ENCODE measurements at places on chromosomes 3 and 15.

GRCh38 chr15:74584779-74585178 is 30.9 kb upstream of the CLK3 start:
- no peak for DNase-seq

DNA sequence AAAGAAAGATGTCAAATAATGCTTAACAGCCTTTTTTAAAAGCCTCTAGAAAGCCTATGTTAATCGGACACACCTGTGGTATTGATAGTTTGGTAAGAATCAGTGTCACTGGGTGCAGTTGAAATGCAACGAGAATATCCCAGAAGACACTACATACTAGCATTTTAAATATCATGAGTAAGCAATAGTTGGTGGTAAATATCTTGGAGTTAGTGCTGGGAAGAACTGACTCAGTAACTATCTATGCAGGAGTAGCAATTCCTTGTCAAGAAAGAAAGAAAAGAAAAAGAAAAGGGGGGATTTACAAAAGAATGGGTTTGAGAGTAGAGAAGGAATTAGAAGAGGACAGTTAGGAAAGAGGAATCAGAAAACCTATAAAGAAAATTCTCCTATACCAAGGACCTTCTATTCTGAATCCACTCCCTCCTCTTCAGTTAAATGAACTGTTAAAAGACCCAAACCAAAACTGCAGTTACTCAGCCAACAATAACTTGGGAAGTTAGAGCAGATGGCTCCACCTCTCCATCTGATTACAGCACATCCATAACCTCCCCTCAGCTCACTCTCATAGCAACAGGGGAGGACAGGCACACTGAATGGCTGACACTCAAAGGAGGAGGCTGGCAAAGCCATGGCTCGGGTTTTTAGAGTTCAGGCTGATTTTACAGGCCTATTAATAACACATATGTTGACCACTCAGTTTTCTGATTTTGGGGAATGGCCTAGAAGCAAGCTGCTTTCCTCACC is 207.6 kb upstream of the MDFIC2 start:
- peak; percentile 52 for DNase-seq

DNA sequence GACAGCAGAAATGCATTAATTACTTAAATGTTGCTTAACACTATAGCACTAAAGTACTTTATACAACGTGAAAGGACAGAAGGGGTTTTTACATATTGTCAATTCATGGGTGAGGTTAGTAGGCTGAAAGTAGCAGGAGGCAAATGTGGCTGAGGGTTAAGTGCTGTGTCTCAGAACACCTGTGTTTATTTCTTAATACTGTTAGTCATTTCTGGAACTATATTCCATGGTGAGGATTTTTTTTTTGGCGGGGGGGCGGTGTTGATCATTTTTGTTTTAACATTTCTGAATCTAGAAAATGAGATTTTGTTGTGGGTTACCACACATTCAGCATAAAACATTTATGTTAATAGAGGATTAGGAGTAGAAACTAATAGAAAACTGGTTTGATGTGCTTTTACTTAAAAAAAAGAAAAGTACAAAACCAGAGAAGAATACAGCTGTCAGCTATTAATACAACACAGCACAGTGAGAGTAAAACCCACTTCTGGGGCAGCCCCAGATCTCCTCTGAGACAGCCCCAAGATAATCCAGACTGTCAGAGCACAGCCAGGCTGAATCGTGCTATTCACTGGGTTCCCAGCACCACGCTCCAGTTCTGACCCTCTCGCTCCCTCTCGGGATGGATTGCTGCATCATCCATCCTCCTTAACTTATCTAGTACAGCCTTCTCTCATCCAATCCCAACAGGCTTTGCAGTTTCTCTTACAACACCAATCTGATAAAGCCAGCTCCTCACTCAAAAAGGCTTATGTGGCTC is 307.7 kb downstream of the TUSC7 start:
- DNase-seq: no peak

DNA sequence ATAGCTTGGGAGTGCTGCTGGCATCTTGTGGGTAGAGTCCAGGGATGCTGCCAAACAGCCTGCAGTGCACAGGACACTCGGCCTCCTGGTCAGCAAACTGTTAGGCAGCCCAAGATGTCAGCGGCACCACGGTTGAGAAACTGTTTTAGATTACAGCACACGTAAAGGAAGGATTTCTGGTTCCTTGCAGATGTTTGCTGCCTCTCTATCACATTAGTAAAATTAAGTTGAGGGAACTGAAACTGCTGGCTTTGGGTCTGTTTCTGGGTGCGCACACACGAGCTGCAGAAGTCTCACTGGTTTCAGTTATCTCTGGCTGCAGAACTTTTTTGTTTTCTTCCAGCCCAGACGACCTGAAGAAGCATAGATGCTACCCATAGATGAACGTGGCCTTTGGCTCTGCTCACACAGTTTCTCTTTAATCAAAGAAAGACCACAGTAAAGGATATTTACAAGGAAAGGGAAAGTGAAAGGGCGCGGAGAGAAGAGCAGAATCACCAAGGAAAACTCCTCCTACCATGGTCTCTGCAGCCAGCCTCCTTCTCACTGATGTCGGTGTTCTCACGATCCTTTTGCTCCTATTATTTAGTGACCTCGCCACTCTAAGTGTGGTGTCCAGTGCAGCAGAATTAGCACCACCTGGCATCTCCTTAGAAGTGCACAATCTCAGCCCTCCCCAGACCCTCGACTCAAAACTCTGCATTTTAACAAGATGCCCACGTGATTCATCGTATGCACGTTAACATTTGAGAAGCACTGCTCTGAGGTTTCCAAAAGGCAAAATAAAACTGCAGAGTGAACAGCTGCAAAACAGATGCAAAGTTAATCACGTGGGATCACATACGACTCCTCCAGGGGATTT is 50.6 kb upstream of the AKAP13 start:
- DNase-seq: no peak

- DNase-seq: no peak
These were observed 8.1 kb upstream of the C2CD4B start for GRCh38 chr15:62173215-62173614.

DNA sequence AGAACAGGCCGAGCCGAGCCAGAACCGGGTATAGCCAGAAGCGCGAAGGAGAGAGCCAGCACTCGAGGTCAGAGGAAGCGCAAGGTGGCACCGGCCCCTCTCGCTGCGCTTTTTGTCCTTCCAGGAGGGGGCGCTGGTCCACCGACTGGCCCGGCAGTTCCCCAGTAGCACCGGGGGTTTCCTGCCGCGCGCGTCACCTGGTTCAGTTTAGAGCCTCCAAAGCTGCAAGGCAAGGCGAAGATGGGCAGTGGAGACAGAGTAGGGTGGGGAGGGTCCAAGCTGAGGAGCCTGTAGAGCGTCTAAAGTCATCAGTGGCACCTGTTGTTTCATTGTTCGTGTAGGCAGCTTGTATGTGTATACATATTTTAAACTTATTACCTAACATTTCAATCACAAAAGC is 7.6 kb upstream of the NR2E3 start:
- DNase-seq: no peak

- no peak for DNase-seq
These were observed 10.9 kb downstream of the ATG3 start for GRCh38 chr3:112550859-112551258.

Measured in stromal cell of bone marrow (primary cell).